ENCODE measurements at places on chromosomes 11 and 22.

- no peak for DNase-seq
Observed at GRCh38 chr11:122116591-122116990, 576 bp upstream of the BLID start.

DNA sequence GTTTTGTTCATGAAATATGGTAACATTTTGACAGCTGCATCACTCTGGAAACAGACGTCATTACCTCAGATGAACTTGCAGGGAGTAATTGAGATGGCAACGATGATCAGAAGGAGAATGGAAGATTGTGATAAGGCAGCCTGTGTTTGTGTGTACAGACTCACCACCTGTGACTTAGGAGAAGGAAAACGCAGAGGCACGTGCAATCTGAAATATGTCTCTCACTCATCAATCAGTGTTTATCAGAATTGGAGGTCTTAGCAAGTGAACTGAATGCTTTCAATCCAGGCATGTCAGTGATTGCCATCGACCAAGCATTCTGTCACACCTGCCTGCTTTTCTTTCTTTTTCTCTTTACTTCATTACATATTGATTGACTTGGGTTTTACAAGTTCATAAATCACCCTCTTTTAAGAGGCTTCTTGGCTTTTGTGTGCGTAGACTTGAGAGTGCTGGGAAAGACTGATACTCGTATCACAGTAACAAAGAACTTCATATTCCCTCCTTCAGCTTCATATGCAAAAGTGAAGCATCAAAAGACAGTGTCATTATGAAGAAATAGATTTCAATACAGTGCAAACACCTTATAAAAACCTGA is 24.6 kb downstream of the FAT3 start:
- DNase-seq: no peak

- no peak for DNase-seq
Observed at GRCh38 chr11:36405585-36406367, 104.3 kb downstream of the TRAF6 start.

DNA sequence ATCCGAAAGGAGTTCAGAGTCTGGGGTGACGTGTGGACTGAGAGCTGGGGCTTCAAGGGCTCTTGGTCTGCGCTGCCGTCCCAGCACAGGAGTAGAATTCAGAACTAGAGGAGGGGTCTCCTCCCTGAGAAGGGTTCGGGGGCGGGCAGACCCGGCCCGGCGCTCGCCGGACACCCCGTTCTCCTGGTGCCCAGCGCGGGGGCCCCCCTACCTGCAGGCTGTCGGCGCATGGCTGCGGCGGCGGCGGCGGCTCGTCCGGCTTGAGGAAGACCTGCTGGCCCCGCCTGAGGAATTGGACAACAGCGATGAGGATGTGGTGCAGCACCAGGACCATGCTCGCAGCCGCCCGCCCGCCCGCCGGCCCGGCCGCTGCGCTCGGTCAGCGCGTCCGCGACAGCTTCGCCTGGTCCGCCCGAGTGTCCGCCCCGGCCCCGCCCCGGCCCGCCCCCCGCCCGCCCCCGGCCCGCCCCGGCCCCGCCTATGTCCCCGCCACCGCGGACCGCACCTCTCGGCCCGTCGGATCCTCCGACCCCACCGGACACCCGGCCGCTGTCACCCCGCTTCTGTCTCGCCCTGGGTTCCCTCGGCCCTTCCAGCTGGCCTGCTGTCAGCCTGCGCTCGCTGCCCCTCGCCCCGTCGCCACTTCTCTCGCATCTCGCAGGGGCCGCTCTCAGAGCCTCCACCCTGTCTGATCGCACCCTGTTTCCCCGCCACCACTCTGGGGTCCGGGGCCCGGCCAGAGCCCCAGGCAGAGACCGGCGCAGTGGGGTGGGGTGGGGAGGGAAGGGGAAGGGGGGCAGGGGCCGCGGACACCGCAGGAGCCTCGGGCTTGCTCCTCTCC is 32.0 kb downstream of the PDE2A start:
- no peak for DNase-seq

DNA sequence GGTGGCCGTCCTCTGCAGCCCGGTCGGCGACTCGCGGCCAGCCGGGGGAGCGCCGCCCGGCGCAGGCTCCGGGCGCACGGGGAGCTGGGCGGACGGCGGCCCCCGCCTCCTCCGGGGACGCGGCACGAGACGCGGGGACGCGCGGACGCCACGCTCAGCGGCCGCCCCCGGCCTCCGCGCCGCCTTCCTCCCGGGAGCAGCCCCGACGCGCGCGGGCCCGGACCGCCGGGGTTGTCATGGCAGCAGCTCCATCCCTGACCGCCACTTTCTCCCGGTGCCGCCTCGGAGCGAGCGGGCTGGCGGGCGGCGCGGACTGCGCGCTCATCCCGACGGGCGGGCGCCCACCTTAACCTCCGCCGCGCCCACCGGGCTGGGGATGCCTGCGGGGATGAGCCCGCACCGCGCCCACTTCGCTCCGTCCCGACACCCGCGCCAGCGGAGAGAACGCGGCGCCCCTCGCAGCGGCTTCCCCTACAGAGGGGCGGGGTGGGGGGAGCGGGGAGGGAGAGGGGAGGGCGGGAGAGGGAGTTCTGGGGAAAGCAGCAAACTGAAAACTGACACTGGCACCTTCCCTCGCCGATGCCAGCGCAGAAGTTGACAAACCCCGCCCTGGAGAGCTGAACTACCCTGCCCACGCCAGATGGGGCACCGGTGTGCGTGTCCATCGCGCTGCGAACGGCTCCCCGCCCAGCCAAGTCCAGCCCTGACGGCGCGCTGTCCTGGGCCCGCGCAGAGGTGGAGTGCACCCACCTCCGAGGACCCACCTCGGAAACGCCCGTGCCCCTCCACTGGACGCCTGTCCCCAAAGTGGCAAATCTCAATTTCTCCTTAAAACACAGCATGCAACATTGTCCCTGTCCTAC is 588.4 kb downstream of the OPCML start:
- no peak for DNase-seq

- no peak for DNase-seq
Observed at GRCh38 chr22:26320447-26320846, 108.6 kb upstream of the ASPHD2 start.

GRCh38 chr11:102831489-102832440 is 11.6 kb downstream of the MMP3 start:
- no peak for DNase-seq

DNA sequence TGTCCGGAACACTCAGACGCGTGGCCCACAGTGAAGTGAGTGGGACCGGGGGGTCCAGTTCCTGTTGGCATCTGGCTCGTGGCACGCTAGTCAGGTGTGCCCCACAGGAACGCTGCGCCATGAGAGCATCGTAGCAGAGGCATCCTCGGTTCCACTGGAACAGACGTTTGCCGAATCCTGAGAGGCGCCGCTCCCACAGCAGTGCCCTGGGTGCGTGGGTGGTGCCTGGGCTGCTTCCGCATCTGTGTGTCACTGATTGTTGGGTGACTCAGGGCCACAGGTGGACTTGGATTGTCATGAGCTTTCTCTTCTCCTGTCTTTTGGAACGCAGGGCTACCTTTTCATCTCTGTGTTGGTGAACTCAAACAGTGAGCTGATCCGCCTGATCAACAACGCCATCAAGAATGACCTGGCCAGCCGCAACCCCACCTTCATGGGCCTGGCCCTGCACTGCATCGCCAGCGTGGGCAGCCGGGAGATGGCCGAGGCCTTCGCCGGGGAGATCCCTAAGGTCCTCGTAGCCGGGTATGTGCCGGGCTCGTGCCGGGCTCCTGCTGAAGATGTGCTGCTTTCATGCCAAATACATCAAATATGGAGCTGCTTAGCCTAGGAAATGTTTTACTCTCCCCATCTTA is 46.2 kb downstream of the AP2A2 start:
- DNase-seq: no peak

- DNase-seq: no peak
Observed at GRCh38 chr11:134727636-134728035, 315.6 kb upstream of the B3GAT1 start.
